AG20443 (cell line): ENCODE measurements at places on chromosomes 5 and 9.

DNA sequence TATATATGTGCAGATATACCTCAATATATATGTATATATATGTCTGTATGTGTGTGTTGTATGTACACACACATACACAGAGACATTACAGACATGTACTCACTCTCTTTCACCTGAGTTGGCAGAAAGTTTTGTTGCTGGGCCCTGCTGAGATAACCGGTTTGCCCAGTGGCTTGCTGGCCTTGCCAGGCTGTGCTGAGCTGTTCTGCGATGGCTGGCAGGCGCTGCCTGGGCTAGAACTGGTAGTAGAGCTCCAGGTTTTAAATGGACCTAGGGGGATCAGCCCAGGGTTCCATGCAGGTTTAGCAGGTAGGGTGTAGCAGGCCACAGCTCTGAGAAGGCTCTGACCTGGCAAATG is 394.3 kb downstream of the GADD45G start:
- no peak for DNase-seq

DNA sequence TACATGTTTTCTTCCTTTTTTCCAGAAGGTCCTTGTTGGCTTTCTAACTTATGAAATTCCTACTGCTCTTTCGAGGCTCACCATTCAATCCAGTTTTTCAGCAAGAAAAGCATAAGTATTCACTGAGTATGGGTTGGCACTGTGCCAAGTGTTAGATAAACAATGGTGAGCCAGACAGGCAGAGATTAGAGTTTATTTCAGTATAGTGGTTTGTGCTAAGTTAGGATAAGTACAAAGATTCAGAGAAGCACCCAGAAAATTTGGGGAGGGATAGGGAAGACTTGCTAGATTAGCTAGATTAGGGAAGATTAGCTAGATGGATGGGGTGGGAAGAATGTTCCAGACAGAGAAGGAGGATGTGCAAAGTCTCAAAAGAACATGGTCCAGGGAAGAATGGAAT is 122.9 kb downstream of the OXCT1 start:
- no peak for DNase-seq

GRCh38 chr5:180718810-180719453 is 20.9 kb downstream of the OR2Y1 start:
- peak; percentile 46 for DNase-seq

GRCh38 chr5:86523718-86524117 is 94.0 kb upstream of the COX7C start:
- DNase-seq: no peak

GRCh38 chr9:119951591-119951990 is 582.4 kb upstream of the BRINP1 start:
- peak; percentile 38 for DNase-seq

DNA sequence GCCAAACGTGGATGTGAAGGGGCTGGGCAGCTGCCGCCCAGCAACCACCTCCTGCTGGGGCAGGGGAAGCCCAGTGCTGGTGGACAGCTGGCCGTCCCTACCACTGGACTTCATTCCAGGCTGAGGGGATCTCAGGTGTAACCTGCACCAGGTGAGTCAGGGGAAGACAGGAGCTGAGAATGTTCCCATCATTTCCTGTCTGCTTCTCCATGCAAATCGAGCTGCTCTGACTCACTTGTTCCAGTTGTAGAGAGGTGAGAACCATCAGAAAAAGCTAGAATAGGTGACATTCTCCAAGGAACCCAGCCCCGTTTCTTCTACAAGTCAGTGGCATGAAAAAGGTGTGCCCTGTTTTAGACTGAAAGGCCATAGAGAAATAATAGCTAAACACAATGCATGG is 21.8 kb upstream of the BARX1 start:
- no peak for DNase-seq

DNA sequence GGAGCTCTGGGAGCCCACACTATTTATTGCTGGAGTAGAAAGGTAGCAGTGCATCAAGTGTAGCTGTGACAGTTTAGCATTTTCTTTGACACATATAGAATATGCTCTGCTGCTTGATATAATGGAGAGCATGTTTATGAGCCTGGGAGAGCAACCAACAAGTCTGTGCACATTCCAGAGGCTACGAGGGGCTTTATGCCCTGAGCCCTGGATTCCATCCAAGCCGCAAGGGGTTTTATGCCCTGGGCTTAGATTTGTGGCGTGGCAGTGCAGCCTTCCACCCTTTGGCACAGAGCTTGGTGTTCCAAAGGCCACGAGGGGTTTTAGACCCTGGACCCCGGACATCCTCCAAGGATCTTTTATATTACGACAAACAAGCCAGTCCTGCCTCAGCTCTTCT is 14.6 kb downstream of the CDH6 start:
- DNase-seq: no peak

DNA sequence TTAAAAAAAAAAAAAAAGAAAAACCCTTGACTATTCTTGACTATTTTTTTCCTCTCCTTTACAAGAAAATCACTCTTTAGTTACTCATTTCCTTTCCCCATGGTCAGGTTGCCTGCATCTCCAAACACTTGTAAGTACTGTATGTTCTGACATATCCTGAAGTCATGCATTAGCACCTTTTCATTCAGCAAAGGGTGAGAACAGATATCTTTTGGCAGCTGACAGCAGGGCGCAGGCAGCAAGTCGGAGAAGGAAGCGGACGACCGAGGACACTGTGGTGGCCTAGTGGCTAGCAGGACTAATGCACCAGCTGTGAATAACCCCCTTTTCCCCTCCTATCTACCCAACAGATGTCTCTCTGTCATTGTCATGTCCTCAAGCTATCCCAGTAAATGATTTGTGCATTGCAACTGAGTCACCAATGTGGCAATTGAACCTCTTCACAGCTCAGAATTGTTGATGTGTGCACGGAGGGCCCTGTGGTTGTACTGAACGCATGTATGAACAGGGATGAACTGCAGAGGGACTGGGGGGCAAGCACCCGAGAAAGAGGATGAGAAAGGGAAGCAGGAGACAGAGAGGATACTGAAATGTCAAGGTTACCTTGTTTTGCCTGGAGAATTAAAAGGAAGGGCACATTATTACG is 996.0 kb upstream of the ARRDC3 start:
- DNase-seq: no peak

DNA sequence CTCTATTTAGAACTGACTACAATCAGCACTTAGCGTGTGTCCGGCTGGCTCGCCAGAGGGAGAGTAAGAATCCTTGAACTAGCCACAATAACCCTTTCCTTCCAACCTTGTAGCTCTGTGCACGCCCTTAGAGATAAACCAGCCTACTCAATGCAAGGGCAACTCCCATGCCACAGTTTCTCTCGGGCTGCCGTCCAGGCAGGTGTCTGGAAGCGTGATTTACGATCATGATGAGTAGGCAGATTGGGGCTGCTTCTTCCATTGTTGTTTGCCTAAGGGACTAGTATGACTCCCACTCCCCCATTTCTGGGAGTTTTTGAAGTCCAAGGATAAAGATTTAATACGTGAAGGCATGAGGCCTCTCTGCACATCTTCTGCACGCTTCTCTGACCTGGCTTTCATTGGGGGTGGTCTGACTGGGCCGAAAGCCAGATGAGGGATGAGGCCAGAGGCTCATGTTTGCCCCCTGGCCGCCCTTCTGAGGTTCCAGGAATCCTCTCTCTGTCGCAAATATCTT is 134.0 kb upstream of the MYO10 start:
- DNase-seq: no peak

- DNase-seq: peak; percentile 93
These were observed 74.5 kb upstream of the BARHL1 start for GRCh38 chr9:132507670-132508469.

GRCh38 chr9:36551129-36551528 is 21.6 kb upstream of the MELK start:
- peak; percentile 35 for DNase-seq

DNA sequence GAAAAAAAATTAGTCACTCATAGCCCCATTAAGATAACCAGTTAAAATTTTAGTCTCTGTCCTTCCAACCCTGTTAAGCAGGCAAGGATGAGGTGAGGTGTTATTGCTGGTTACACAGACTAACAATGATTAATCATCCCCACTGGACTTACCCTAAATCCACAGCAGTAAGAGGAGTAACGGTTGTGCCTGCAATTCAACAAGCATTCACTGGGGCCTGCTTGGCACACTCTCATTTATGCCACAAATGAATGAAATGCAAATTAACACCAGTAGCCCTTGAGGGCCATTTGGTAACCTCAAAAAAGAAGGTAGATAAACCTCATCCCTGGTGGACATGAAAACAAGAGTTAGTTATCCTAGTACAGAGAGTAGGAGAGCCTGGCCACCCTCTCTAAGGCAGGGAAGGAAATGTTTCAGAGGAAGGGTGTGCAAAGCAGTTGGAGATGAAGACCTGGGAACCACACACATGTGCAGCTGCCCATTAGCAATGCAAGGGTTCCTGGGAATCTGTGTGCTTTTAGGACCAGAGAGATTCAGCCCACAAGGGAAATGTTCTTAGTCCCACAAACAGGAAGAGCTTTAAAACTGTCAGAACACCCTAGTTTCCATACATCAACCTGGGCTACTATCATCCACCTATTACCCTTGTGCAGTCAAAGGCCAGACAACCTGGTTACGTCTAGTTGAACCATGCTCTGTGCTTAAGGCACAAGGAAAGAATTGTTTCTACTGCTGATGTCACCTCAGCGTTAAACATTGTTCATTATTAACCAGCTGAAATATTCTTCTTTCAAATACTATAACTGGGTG is 7.7 kb downstream of the LHFPL2 start:
- DNase-seq: no peak

DNA sequence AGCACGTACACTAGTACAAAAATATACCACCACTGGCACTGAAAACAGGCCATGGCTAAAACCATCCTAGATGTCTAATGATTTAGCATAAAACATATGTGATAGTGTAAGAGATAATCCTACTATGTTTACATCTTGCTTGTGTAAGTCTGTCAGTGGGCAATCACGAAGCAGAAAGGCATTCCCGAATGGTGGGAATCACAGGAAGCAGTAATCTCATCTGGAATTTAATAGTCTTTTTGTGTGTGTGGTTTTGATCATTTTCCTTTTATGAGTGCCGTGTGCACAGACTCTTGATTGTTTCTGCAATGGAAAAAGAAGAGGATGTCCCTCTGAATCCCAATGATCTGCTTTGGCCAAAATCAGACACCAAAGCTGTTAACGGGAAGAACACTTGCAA is 200.5 kb downstream of the EBF1 start:
- DNase-seq: no peak

- DNase-seq: peak; percentile 99
These were observed at the start of gene MAN1B1 for GRCh38 chr9:137086531-137087408. TSS of gene MAN1B1 (plus strand) at chr9:137086985. CDS start at chr9:137087000, 15 bp downstream.

- no peak for DNase-seq
These were observed 5.3 kb downstream of the BRD3 start for GRCh38 chr9:134062461-134063087.

- no peak for DNase-seq
These were observed 22.8 kb downstream of the C9orf50 start for GRCh38 chr9:129598089-129598596.

GRCh38 chr5:62727861-62728260 is 149.2 kb downstream of the LRRC70 start:
- no peak for DNase-seq

DNA sequence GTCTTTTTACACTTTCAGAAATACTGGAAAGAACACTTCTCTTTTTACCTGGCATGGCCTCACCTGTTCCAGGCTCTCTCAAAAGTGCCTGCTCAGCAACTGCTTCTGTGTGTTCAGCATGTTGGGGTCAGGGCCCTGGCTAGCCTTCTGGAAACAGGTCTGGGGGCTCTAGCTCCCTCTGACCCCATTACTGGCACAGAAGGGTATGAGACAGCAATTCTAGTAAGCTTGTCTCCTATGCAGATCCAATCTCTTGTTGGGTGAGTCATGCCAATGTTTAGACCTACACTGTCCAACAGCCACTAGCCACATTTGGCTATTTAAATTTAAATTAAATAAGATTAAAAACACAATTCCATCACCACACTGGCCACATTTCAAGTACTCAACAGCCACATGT is 80.8 kb downstream of the MAPKAP1 start:
- no peak for DNase-seq

DNA sequence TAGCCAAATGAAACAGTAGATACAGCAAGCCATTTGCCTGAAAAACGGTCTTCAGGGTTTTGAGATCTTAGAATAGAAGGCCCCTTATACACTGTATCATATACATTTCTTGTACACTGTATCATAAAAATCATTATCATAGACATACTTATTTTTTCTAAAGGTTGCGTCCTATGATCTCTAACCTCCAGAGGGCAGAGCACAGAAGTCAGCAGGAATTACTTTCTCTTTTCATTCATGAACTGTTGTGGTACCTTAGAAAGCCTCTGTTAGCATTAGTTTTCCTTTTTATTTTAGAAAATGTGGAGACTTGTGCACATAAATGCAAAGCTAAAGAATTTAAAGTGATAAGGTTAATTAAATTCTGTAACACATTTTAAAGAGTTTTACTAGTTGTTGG is 115.4 kb downstream of the OXCT1 start:
- no peak for DNase-seq

DNA sequence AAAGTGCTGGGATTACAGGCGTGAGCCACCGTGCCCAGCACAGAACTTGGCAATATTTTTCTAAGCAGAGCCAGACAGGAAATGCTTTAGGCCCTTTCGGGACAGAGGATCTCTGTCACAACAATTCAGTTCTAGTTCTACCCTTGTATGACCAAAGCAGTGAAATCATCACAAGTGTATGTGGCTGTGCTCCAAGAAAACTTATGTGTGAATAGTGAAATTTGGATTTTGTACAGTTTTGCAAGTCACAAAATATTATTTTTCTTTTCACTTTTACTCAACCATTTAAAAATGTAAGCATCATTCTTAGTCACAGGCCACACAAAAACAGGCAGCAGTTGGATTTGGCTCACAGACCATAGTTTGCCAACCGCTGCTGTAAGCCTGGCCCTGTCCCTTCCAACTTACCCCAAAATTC is 20.4 kb upstream of the PRUNE2 start:
- DNase-seq: peak; percentile 83

GRCh38 chr9:113508111-113508749 is 44.7 kb downstream of the RGS3 start:
- no peak for DNase-seq

- DNase-seq: no peak
These were observed 308.9 kb downstream of the TLE4 start for GRCh38 chr9:79880626-79881025.

DNA sequence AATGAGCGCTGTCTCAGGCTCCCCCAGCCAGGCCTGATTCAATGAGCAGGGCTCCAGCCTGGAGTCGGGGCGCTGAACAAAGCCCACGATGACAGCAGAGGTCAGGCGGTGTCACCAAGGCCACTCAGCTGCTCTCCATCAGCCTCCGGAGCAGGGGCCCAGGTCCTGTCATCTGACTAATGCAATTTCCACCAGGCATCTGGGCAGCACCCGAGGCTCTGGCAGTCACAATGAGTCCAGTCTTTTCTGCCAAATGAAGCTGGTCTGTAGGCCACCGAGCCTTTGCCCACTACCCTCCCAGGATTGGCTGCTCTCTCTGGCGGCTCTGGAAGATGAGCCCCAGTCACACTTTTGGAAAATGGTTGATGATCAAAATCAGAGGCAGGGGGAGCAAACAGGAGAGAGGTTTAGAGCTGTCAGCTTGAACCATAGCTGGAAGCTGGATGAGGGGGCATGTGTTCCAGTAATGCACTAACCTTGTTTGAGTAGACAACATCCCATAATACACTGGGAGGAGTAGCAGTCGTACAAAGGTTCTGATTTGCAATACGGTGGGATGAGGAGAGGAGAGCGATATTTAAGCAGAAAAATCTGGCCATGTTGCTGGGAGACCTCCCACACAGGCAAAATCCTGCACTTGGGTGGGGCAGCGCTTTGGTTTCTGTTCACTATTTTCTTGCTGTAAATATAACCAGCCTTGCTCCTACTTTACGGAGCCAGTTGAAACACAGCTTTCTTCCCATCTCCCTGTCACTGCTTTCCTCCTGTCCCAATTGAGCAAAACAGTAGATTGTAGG is 306.4 kb upstream of the PANK3 start:
- DNase-seq: peak; percentile 41
